Endodermal cell (in vitro differentiated cells): ENCODE measurements at places on chromosomes 11 and 22. TPM values are rescaled to one million over a fixed set of nuclear protein-coding genes. Genes with fewer than 3 reads are reported as not detected.

SPATA19 gene
- not detected in 2 replicates for total RNA-seq

ZFPL1 gene
- total RNA-seq: 44.6 to 46.6 TPM (median 45.4 TPM) in 3 replicates

OR11H1 gene
- not detected in 2 replicates for total RNA-seq

YPEL4 gene
- not detected in 2 replicates for total RNA-seq

USH1C gene
- 0.95 and 1.5 TPM in 2 replicates for total RNA-seq

MMP10 gene
- 0.16 TPM in 1 of 2 replicates, not detected in the other for total RNA-seq

PLEKHA7 gene
- 13.6 and 17.5 TPM in 2 replicates for total RNA-seq

OR51E1 gene
- not detected in 2 replicates for total RNA-seq

NFAM1 gene
- 1.1 to 1.5 TPM (median 1.2 TPM) in 3 replicates for total RNA-seq

PKNOX2 gene
- 4.0 and 4.6 TPM in 2 replicates for total RNA-seq

DNA sequence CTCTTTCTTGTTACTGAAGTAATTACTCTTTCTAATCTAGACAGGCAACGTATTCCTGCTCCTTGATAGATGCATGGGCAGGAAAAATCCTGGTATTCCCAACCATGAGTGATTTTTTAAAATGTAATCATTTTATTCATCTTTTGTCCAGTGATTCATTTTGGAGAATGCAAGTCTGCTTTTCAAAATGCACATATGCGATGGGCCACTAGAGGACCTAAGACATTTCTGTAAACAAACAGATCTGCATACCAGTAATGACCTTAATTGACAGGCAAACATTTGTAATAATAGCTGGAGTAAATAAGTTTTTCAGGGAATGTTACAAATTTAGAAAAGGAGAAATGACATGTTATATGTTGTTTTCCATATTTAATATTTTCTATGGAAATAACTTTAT lies 1167.6 kb downstream of the JRKL start:
- no peak for DNase-seq

DNA sequence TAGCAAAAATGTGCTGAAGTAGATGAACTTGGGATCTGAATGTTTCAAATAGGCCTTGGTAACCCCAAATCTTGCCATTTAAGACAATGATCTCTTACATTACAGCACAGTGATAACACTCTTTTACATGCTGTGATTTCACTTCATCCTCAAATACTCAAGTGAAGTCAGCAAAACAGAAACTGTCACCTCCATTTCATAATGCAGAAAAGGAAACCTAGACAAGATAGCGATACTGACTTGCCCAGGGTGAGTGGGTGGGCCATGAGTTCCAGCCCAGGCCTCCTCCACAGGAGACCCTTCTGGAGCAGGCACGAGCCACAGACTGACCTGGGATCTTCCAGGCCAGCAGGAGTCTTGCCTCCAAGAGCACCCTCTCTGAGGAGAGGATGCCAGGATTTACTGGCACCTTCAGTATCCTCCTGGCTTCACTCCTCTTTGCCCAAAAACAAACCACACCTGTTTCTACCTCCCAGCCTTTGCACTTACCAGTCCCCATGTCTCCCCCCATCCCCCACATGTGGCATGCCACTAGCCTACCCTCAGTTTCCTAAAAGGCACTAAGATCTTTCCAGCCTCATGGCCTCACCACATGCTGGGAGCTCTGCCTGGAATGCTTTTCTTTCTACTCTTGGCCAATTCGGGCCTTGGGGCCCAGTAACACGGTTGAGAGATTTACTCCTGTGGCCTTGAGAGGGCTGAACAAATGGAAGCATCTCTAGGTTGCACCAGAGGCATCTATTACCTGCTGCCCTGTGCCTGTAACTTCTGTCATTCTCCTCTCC lies 1.9 kb upstream of the DGAT2 start:
- peak; percentile 54 for DNase-seq

DNA sequence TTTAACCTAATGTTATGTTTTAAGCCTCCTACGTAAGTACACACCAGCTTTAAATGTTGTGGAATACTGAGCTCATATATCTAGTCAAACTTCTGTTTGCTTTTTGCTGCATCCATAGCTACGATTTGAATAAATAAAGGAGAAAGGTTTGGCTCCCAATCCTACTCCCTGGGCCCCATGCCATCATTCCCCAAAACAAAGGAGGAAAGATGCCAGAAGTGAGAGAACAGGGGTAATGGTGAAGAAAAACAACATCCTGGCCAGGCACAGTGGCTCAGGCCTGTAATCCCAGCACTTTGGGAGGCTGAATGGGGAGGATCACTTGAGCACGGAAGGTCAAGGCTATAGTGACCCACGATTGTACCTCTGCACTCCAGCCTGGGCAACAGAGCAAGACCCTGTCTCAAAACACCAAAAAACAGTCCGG lies 26.5 kb downstream of the SCGB1A1 start:
- DNase-seq: no peak

GRCh38 chr22:17430412-17430811 lies 61.2 kb downstream of the CECR2 start:
- no peak for DNase-seq

- no peak for DNase-seq
These were observed 12.3 kb upstream of the WNT11 start for GRCh38 chr11:76218449-76219178.

- DNase-seq: no peak
These were observed 47.4 kb downstream of the RPS6KA4 start for GRCh38 chr11:64406221-64406946.

DNA sequence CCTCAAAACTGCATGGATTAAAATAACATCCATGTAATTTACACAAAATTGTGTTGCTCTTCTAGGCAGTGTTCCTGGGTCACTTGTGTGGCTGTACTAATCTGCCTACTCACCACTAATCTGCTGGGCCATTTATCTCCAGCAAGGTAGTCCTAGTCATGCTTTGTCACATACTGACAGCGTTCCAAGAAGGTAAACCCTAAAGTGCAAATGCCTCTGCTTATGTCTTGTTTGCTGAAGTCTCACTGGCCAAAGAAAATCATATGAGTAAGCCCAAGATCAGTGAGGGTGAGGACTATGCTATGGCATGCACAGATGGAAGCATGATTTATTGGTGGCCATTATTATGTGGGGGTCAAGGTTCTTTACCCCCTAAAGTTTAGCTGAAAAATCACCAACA lies 630.2 kb upstream of the LUZP2 start:
- no peak for DNase-seq

DNA sequence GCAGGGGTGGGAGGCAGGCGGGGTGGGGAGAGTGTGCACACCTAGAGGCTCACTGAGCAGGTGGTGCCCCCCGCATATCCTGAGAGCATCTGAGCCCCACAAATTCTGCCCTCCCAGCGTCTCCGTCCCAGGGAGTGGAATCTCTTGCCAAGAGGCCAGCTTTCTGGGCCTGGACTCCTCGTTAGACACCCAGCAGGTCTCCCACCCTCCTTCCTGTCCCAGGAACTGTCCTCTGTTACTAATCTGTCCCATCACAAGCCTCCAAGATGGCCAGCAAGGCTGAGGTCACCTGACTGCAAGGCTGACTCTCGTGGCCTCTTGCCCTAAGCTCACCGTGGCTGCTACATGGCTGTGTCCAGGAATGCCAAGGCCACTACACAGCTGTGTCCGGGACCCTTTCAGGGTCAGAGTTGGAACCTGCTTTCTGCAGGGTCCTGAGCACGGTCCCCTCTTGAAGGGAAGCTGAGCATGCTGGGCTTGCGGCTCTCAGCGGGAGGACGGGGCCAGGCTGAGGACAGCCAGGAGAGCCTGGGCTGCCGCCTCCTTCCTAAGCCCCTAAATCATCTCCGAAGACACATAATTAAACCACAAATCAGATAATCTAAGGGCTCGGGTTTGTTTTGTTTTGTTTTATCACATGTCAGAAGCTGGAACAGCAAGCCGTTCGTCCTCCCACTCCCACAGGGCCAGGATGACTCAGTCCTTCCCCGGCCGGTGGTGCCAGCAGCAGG lies 1327.3 kb downstream of the TBC1D22A start:
- peak; percentile 43 for DNase-seq

DNA sequence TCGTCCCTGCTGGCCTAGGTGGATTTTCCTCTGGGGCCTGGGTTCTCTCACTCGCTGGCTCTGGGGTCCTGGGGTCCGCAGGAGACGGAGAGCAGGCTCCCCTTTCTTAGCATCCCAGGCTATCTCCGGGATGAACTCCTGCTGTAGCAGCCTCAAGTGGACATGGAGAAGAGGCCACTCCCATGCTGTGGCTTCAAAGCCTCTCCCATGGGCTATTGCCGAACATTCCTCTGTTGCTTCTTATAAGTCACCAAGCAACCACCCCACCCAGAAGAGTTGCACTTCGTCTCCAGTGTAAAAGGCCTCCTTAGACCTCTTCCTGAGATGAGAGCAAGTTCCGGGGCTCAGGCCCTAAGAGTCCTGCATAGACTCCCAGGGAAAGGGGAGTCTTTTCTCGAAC lies 124.0 kb upstream of the RCN1 start:
- DNase-seq: no peak

DNA sequence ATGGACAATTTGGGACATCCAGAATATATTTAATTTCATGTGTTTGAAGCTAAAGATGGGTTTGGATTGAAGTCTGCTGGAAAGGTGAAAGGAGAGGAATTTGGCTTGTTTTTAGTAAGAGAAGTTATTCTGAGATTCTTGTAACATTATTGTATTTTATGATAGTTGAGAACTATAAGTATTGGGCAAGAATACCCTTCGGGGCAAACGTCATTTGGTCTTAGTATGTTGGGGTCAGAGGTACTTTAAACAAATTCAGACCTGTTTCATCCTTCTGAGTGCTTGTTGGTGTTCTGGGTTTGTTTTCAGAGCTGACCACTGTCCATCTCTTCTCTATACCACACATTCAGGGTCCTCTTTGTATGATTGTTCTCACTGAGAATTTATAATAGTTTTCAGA lies 19.5 kb downstream of the PANX1 start:
- DNase-seq: no peak

DNA sequence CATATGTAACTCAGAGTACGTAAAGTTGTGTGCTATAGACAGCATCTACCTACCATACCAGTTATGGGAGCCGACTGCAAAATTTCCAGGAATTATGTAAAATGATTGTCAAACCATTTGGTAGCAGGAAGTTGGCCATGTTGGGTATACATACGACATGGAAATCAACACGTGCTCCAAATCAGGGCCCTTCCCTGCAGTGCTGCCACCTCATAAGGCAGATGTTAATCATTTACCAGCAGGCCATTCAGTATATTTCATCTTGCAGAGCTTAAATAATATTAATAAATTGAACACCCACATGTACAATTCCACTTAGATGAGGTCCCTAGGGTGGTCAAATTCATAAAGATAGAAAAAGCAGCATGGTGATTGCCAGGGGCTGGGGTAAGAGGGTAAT lies 9.8 kb downstream of the MS4A18 start:
- no peak for DNase-seq

GRCh38 chr11:106386519-106386918 lies 309.1 kb downstream of the AASDHPPT start:
- DNase-seq: no peak

GRCh38 chr11:3015796-3016195 lies 23.7 kb upstream of the NAP1L4 start:
- no peak for DNase-seq

DNA sequence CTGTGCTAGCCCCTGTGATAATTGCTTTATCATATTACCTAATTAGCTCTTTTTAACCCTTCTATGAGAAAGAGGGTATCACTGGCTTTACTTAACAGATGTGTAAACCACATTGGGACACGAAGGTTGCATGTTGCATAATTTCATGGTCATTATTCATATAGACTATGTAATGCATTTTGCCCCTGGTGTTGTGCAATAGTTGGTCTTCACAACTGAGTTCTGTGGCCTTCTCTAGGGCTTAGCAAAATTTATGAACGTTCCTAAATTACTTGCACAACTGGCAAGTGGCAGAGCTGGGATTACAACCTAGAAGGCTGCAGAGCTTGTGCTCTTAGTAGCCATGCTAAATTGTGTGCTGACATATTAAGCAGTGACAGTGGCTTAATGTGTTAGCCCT lies 34.6 kb upstream of the PDGFD start:
- no peak for DNase-seq

GRCh38 chr11:72037554-72038311 lies 39.0 kb downstream of the IL18BP start:
- DNase-seq: no peak

- no peak for DNase-seq
These were observed 114.7 kb upstream of the OR4B1 start for GRCh38 chr11:48101958-48102357.

DNA sequence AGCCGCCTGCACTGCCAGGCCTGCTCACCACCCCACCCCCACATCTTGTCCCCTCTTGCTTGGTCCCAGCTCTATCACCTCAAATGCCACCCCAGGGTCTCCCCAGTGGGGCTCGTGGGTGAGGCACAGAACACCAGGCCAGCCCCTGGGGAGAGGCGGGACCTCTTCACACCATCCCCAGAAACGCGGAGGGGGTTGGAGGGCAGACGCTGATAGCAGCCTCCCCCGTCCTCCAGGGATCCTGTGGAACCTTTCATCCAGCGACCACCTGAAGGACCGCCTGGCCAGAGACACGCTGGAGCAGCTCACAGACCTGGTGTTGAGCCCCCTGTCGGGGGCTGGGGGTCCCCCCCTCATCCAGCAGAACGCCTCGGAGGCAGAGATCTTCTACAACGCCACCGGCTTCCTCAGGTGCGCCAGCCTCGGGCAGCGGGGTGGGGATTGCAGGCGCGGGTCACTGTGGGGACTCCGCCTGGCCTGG lies 5.8 kb downstream of the PKP3 start:
- DNase-seq: no peak

GRCh38 chr22:43540529-43540923 lies 128.7 kb downstream of the MPPED1 start:
- DNase-seq: no peak

- DNase-seq: no peak
These were observed 42.1 kb downstream of the RIBC2 start for GRCh38 chr22:45455621-45456020.

DNA sequence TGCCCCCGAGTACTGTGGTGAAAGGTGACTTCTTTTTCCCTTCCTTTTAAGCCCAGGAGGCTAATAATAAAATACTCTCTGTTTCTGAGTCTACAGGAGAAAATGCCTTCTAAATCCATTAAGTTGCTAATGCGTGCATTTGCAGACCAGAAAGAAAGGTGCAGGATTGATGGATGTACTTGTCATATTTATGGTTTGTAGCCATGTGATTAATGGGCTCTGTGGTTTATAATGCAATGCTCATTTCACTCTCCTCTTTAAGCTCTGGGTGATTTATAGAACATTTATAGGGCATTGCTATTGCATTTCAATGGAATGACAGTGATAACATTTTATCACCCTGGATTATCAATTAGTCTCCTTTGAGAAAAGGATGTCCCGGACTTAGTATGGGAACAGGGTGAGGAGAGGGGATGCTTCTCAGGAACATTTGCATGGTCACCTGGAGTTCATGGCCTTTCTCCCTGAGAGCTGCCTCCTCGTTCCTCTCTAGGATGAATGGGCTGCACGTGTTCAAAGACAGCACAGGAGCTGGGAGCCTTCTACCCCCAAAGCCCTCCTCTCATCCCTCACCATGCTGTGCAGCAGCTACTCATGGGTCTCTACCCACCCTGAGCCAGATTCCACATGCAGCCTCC lies 82.8 kb upstream of the HMGXB4 start:
- no peak for DNase-seq

DNA sequence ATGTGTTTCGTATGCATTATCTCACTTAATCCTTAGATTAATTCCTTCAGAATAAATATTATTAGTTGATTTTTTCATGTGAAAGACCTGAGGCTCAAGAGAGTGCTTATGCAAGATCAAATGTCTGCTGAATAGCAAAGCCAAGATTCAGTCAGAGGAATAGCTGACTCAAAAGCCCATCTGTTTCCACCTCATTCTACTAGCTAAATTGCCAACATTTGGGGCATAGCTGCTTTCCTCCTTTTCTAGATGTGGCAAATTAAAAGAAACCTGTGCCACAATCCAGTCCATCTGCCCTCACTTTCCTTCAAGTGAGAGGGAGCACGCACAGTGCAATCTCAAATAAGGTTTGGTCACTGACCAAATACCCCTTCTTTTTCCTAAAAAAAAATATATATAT lies 121.1 kb downstream of the PAX6 start:
- no peak for DNase-seq

- peak; percentile 39 for DNase-seq
These were observed 35.7 kb upstream of the MUC5AC start for GRCh38 chr11:1121813-1122663.
